H9 (cell line): ENCODE measurements at places on chromosomes 6 and 20.

DNA sequence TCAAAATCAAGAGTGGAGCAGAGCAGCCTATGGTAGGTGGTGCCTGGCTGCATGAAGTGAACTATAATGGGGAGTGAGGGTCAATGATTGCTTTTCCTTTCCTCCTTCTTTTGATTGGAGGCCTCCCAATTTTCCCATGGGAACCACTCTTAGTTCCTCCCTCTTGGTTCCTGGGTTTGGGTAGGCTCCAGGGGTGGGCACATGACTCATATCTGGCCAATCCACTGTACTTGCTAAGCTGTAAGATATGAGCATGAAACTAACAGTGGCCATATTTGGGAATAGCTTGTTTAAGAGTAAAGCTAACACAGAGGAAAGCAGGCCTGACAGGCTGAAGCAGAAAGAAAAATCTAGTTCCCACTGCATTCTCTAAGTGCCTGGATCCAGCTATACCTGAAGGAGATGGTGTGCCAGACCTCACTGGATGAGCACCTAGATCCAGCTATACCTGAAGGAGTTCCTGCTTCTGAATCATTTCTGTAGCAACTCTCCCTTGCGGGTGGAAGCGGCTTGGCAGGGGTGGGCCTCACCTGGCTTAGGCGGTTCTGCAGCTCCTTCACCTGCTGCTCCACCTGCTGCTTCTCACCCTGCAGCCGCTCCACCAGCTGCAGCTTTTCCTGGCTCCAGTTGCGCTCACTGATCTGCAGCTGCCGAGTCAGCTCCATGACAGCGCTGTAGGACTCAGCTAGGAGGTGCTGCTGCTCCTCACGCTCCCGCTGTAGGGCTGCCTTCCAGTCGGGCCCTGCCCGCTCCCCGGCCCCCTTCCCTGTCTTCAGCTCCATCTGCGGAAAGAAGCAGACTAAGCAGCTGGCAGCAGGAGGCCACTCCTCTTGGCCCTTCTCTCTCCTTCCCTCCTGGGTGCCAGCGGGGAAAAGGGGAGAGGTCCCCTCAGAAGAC is 29.0 kb upstream of the DSN1 start:
- no peak for DNase-seq

DNA sequence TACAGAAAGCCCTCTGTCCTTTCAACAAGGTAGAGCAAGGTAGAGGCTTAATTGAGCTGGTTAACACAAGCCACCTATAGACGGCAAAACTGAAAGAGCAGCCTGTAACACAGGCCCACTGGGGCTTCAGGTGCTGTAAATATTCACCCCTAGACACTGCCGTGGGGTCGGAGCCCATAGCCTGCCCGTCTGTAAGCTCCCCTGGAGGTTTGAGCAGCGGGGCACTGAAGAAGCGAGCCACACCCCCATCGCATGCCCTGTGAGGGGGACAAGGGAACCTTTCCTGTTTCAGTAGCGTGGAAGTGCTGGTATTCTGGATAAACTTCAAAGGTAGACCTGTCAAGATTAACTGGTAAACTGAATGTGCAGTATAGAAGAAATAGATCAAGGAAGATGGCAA is 160.4 kb downstream of the TPBG start:
- DNase-seq: no peak

GRCh38 chr20:45044084-45044573 is 56.8 kb downstream of the KCNS1 start:
- peak; percentile 38 for DNase-seq

GRCh38 chr20:19785173-19785982 is 27.3 kb downstream of the RIN2 start:
- DNase-seq: no peak

DNA sequence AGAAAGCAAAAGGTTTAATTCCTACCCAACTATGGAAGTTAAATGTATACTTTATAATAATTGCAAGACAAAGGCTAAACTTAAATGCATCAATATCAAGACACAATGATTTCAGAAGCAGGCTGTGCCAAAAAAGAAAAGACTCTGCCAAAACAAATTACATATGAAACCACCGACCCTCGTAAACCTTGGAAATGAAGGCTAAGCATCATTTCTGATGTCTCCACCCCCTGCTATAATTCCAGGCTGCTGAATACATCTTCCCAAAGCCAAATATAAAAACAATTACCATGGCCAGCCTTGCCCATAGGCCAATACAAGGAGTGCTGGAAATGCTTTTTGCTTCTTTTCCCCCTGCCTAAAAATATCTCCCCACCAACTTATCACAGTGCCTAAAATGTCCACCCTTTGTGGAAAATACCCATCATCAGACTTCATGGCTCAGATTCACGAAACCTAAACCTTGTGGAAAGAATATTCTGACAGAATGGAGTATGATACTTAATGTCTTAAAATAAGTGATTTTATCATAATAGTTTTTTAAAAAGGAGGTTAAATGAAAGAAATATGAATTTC is 37.4 kb downstream of the RCAN2 start:
- no peak for DNase-seq

DNA sequence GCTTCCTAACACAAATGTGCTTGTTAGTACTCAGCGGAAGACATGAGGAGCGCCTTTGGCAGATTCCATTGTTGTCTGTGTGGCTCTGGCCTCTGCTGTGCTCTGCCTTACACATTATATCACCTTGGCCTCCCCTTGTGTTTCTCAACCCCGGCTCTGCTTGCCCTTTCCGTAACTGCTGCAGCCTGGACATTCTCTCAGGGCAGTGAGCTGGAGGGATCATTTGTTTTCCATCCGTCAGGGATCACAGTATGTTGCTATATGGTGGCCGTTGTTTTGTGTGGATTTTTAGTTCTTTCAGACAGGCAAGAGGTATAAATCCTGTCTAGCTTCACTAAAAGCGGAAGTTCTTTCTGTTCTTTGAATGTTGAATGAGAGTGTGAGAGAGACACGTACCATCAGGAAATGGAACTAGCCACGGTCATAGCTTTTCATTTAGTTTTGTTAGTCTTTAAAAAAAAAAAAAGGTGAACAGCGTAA is 175.1 kb downstream of the JARID2 start:
- DNase-seq: no peak

- DNase-seq: peak; percentile 60
Observed at GRCh38 chr6:87122477-87122876, 27.6 kb upstream of the CGA start.

DNA sequence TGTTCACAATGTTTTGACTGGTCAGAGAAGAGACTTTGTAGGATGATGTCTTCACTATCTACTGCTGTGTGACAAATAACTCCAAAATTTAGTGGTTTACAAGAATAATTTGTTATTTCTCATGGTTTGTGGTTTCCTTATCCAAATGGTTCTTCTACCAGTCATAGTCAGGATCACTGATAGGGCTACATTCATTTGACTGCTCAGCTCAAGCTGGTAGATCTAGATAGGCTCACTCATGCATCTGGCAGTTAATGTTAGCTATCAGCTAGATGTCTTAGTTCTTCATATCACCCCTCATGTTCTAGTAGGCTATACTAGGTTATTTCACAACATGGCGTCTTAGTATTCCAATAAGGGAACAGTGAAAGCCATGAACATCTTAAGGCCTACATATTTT is 131.0 kb downstream of the ID4 start:
- DNase-seq: no peak

- DNase-seq: no peak
Observed at GRCh38 chr20:12849225-12849910, 159.4 kb upstream of the SPTLC3 start.

DNA sequence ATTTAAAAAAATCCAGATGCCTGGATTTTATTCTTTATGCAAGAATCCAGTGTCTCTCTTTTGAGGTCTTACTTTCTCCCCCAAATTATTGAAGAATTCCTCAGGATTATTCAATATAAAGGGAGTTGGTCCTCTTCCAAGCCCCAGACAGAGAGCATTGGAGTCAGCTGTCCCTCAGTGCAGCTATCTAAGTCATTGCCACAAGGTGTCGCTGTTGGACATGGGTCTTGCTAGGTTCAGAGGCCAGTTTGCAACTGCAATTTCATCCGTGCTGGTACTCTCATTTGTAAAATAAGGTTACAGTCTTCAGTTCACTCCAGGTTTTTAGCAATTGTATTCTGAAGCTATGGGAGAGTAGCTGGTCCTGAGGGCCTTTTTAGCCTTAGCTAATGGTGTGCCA is 27.8 kb downstream of the CCN2 start:
- DNase-seq: peak; percentile 79

DNA sequence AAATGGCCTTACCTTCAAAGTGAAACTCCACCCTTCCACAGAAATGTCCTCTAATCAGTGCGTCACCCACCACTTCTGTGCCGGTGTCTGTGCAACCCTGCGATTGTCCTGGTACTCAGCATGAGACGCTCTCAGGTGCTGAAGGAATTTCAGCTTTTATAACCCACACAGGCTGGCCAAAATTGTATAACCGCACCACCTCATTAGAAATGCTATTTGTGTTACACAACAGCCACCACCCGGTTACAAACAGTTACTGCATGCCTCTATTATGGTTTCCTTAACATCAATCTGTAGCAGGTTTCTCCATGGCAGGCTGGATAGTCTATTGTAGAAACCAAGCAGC is 51.5 kb downstream of the SLC23A2 start:
- DNase-seq: no peak

- no peak for DNase-seq
Observed at GRCh38 chr6:149508485-149508884, 23.7 kb upstream of the ZC3H12D start.
